ENCODE measurements at places on chromosomes 6 and 20.

DNA sequence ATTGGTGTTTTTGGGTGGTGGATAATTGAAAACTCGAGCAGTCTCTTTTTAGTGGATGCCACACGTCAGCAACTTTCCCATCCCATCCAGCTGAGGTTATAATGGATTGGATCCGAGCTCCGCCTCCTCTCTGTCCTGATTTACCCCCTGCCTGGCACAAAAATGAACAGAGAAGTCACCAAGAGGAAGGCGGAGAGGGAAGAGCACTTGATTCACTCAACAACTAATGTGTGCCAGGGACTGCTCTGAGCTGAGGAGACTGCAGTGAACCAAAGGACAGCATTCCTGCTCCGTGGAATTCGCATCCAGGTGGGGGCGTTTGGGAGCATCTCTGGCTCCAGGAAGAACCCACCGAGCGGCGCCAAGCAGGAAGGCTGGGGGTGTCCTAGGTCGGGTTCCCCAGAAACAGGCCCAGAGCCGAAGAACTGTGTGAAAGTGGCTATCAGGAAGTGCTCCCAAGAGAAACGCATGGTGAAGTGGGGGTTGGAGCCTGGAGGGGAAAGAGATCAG is 95.8 kb upstream of the NAA20 start:
- no peak for DNase-seq

GRCh38 chr20:1941226-1941625 is 46.0 kb downstream of the SIRPA start:
- DNase-seq = no peak

DNA sequence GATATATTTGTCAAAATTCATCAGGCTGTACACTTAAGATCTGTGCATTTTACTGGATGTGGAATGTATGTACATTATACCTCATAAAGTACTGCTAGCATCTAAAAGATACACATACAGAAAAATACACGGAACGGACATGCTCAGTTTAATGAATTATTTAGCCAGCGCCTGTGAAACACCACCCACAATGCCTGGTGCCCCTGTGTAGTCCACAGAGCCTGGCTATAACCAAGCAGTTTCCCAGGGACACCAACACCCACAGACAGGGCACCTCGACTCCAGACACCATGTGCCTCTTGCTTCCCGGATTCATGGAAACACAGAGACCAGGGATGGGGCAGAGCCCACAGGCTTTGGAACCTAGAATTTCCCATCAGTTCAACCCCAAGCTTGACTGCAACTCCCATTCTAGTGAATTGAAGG is 17.4 kb upstream of the ARMC12 start:
- no peak for DNase-seq

DNA sequence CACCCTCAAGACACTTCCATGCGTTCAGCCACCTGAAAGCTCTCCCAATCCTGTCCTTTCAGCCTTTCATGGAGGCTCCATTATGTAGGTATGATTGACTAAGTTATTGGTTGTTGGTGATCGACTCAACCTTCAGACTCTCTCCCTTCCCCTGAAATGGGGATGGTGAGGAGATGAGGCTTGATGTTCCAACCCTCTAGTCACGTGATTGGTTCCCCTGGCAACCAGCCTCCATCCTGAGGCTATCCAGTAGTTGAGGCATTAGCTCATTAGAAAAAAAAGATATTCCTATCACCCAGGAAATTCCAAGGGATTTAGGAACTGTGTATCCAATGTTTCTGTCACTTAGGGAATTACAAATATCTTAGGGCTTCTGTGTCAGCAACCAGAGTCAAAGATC is 426.6 kb downstream of the PKHD1 start:
- DNase-seq = no peak

DNA sequence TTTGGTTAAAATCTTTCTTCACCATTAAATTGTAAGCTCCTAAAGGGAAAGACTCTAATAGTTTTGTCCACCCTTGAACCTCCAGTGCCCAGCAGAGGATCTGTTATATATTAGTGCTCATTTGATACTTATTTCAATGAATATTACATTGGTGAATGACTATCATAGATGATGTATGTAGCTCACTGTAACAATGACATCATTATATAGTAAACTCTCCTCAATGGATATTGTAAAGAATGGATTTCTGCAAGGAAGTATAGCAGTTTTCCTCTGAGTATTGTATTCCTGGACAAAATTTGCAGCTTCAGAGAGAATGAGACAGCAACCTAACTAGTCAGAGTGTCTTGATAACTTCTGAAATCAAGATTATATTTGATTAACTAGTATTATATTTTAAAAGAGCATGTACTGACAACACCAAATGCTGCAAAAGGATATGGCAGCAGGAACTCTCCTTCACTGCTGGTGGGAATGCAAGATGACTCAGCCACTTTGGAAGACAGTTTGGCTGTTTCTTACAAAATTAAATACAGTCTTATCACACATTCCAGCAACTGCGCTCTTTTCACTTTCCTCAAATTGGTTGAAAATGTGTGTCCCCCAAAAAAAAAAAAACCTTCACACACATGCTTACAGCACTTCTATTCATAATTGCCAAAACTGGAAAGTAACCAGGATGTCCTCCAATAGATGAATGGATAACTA is 189.8 kb upstream of the OPRM1 start:
- DNase-seq = no peak

Measured in activated gamma-delta T cell (primary cell).